Chondrocyte (in vitro differentiated cells): ENCODE measurements at places on chromosomes 5 and 9. TPM values are rescaled to one million over a fixed set of nuclear protein-coding genes. Genes with fewer than 3 reads are reported as not detected.

Gene PCDHA11
- total RNA-seq = 6.0 to 10.7 TPM (median 6.1 TPM) in 3 replicates

Gene ROPN1L
- 0.37 to 0.64 TPM (median 0.39 TPM) in 3 replicates for total RNA-seq

Gene IL33
- total RNA-seq = not detected in 3 replicates

Gene SLC34A3
- total RNA-seq = not detected in 3 replicates

Gene PCDHA8
- total RNA-seq = 0.97 to 2.4 TPM (median 1.1 TPM) in 3 replicates

Gene TRIP13
- total RNA-seq = 4.9 to 8.1 TPM (median 6.4 TPM) in 3 replicates

Gene TSPAN17
- 40.8 to 49.8 TPM (median 48.0 TPM) in 3 replicates for total RNA-seq

Gene OR1Q1
- total RNA-seq = not detected in 3 replicates

Gene MAMDC4
- 7.7 to 9.2 TPM (median 7.7 TPM) in 3 replicates for total RNA-seq

Gene TMC1
- not detected in 3 replicates for total RNA-seq

Gene TAF11L10
- total RNA-seq = not detected in 3 replicates

Gene PCDHGC3
- total RNA-seq = 68.9 to 91.8 TPM (median 90.8 TPM) in 3 replicates

Gene DMRT3
- total RNA-seq = not detected in 3 replicates

Gene GDNF
- 0.39 to 1.1 TPM (median 0.69 TPM) in 3 replicates for total RNA-seq

Gene WDR38
- total RNA-seq = not detected in 3 replicates

Gene AK6
- 32.5 to 38.6 TPM (median 33.0 TPM) in 3 replicates for total RNA-seq

Gene SLIT3
- total RNA-seq = 65.8 to 119 TPM (median 116 TPM) in 3 replicates

Gene KLHL9
- 27.6 to 32.6 TPM (median 28.9 TPM) in 3 replicates for total RNA-seq

Gene CDH6
- total RNA-seq = 50.7 to 104 TPM (median 55.5 TPM) in 3 replicates

Gene SEMA4D
- total RNA-seq = 3.3 to 3.8 TPM (median 3.8 TPM) in 3 replicates

Gene IL3
- total RNA-seq = not detected in 3 replicates

Gene HMCN2
- total RNA-seq = 0.05 to 0.36 TPM (median 0.10 TPM) in 3 replicates

Gene NKD2
- not detected in 3 replicates for total RNA-seq

Gene HTR4
- not detected in 3 replicates for total RNA-seq

Gene CCL28
- total RNA-seq = 0.10 TPM in 1 of 3 replicates, not detected in the others

Gene ADAMTS2
- 17.9 to 93.2 TPM (median 91.2 TPM) in 3 replicates for total RNA-seq

Gene TOR4A
- total RNA-seq = 0.85 to 3.5 TPM (median 3.4 TPM) in 3 replicates

Gene PAEP
- total RNA-seq = not detected in 3 replicates

Gene CAMK4
- total RNA-seq = 0.28 to 0.89 TPM (median 0.72 TPM) in 3 replicates

Gene TEK
- total RNA-seq = 0.89 to 2.8 TPM (median 2.7 TPM) in 3 replicates

Gene PCDHA7
- 1.4 to 1.9 TPM (median 1.5 TPM) in 3 replicates for total RNA-seq

Gene SH3TC2
- 0.33 to 0.80 TPM (median 0.80 TPM) in 3 replicates for total RNA-seq

Gene PSIP1
- total RNA-seq = 40.3 to 54.0 TPM (median 44.6 TPM) in 3 replicates

Gene KCNMB1
- total RNA-seq = 4.3 to 23.2 TPM (median 23.2 TPM) in 3 replicates

Gene LCN2
- not detected in 3 replicates for total RNA-seq

Gene STKLD1
- 1.2 to 1.9 TPM (median 1.8 TPM) in 3 replicates for total RNA-seq

Gene ALDH7A1
- total RNA-seq = 54.0 to 71.3 TPM (median 58.2 TPM) in 3 replicates

Gene HBEGF
- total RNA-seq = 2.8 to 8.0 TPM (median 7.2 TPM) in 3 replicates

Gene SLC25A46
- 44.6 to 60.5 TPM (median 46.4 TPM) in 3 replicates for total RNA-seq

Gene CAPSL
- not detected in 3 replicates for total RNA-seq

Gene SLCO4C1
- 0.10 to 0.15 TPM (median 0.15 TPM) in 3 replicates for total RNA-seq

Gene PCDHGA6
- total RNA-seq = 0.38 to 0.65 TPM (median 0.45 TPM) in 3 replicates

Gene SEMA5A
- 81.2 to 249 TPM (median 239 TPM) in 3 replicates for total RNA-seq

Gene DRD1
- total RNA-seq = 0.10 to 0.35 TPM (median 0.23 TPM) in 3 replicates

Gene PCDHGA1
- 0.10 to 0.23 TPM (median 0.15 TPM) in 3 replicates for total RNA-seq

Gene SLC38A9
- 20.7 to 21.5 TPM (median 21.2 TPM) in 3 replicates for total RNA-seq

Gene NR2F1-AS1
- 16.2 to 20.0 TPM (median 19.7 TPM) in 3 replicates for total RNA-seq

Gene OBP2B
- not detected in 3 replicates for total RNA-seq

Gene CCDC183
- total RNA-seq = 0.62 to 1.5 TPM (median 1.4 TPM) in 3 replicates

Gene SMIM33
- not detected in 3 replicates for total RNA-seq
